ENCODE measurements at places on chromosomes 7 and 10.
A peak's percentile ranks its signal among the peaks of the same experiment; 100 is the strongest.

GRCh38 chr10:69960988-69961880 lies 91.4 kb upstream of the MACROH2A2 start:
- peak; percentile 11 for DNase-seq

- no peak for DNase-seq
Measured at GRCh38 chr7:129771201-129771927, 159.8 kb downstream of the NRF1 start.

- no peak for DNase-seq
Measured at GRCh38 chr10:92238054-92238585, 52.8 kb downstream of the CPEB3 start.

GRCh38 chr7:112159351-112159750 lies 46.8 kb downstream of the DOCK4 start:
- no peak for DNase-seq

DNA sequence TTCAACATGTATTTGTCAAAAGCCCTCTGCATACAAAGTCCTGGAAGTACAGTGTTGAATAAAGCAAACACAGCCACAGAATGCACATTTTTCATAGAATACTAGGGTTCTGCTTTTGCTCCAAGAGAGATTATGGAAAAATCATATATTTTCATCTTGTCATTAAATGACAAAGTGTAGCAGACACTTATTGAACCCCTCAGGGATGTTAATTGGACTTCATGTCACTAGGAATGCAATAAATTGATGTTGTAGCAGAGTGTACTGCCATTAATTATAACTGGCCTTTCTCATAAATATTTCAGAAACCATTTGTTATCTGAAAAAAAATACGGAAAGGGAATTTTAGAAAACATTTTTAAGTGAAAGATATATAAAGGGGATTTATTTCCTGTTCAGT lies 64.5 kb upstream of the TAC1 start:
- no peak for DNase-seq

- peak; percentile 12 for DNase-seq
Measured at GRCh38 chr10:42952349-42952748, 124.5 kb upstream of the RET start.

DNA sequence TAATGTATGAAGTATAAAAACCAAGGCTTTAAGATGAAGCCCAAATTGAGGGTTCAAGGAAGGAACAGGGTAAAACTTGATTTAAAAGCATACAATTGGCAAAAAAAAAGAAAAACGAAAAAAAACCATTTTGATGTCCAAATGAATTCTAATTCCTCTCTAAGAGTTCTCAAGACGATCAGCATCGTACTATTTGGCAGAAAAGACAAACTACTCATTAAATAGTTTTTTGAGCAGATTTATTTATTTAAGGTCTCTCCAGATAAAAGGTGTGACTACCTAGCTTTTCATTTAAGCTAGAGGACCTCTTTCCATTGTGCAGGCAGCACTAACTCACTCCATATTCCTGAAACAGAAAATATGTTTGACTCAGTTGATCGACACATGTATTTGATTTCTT lies 245.0 kb downstream of the KIAA1217 start:
- DNase-seq, result no peak

GRCh38 chr7:15853832-15854470 lies 167.5 kb upstream of the MEOX2 start:
- DNase-seq, result no peak

- DNase-seq, result no peak
Measured at GRCh38 chr10:88027570-88027969, 164.1 kb downstream of the PTEN start.

DNA sequence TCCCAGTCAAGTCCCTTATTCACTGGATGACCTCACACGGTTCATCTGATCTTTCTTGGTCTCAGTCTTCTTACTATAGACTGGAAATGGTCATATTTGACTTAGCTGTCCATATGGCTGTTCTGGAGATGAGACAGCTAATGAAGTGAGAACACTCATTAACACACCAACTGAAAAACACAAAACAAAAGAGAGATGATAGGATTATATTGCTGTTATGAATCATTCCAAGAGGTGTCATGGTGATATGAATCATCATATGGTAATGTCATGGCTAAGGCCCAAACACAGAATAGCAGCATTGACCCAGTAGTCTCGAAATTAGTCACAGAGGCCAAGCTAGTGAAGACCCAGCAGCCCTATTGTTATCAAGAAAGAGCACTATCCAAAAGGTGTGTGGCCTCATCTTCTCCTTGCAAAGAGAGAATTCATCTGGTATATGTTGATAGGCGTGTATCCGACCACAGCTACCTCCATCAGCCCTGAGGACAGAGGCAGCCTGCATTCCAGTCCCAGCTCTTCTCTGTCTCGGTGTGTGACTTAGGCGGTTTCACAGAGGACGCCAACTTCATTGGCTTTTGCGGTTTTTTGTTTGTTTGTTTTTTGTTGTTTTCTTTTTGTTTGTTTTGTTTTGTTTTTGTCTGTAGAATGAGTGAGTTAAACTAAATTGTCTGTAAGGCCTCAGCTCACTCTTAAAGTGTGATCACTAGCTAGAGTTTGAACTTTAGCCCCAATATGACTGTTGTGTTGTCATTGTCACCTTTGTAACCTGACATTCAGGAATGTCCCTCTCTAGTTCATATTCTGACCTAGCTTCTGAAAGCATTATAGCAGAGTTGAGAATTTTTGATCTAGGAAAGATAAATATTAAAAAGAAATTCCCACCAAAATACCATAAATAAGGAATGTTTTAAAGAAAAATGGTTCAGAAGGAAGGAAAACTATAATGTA lies 97.4 kb upstream of the PDCD4 start:
- DNase-seq, result no peak

- DNase-seq, result no peak
Measured at GRCh38 chr7:76023002-76023401, 24.8 kb downstream of the STYXL1 start.

- DNase-seq, result no peak
Measured at GRCh38 chr10:48938990-48939536, 577 bp downstream of the LRRC18 start.

- no peak for DNase-seq
Measured at GRCh38 chr10:63584725-63585035, 63.5 kb downstream of the REEP3 start.

GRCh38 chr7:123260428-123260960 lies 60.7 kb upstream of the SLC13A1 start:
- DNase-seq, result no peak

- no peak for DNase-seq
Measured at GRCh38 chr10:94524146-94524545, 21.4 kb upstream of the HELLS start.

DNA sequence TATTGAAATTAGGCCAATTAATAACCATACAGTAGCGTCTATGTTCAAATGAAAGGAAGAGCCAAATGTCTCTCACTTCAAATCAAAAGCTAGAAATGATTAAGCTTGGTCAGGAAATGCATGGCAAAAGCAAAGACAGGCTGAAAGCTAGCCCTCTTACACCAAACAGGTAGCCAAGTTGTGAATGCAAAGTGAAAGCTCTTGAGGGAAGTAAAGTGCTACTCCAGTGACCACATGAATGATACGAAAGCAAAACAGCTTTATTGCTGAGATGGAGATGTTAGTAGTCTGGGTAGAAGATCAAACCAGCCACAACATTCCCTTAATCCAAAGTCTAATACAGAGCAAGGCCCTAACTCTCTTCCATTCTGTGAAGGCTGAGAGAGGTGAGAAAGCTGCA lies 123.8 kb downstream of the TEX36 start:
- no peak for DNase-seq

GRCh38 chr10:62583876-62584615 lies 209.9 kb downstream of the ZNF365 start:
- DNase-seq, result no peak

DNA sequence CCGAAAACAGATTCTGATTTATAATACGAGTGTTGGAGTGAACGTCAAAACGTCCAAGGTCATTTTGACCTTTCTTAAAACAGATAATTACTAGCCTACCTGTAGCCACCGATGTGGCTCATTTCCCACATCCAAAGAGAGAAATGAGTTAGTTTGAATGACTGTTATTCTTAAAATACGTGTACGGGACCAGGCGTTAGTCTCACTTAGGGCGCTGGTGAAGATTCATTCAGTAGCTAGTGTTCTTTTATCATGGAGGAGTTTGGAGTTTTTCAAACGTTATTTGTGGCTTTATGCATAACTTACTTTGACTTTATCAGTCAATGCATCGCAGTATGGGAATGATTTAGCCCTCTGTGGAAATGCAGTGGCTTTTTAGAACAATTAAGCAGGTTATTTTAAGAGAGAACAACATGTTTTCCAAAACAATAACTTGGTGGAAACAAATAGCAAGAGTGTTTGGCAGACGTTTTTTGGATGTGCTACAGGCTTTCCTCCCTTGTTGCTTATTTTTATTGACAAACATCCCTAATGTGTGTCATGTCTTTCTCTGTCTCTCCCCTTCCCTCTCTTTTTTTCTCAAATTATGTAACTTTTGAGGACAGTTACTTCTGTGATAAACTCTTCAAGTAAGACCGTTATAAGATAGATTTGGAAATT lies 1.6 kb downstream of the BICC1 start:
- DNase-seq, result no peak

GRCh38 chr10:68831961-68832455 lies 4.7 kb downstream of the STOX1 start:
- no peak for DNase-seq

GRCh38 chr10:16965344-16965616 lies 148.1 kb upstream of the RSU1 start:
- DNase-seq, result peak; percentile 72

DNA sequence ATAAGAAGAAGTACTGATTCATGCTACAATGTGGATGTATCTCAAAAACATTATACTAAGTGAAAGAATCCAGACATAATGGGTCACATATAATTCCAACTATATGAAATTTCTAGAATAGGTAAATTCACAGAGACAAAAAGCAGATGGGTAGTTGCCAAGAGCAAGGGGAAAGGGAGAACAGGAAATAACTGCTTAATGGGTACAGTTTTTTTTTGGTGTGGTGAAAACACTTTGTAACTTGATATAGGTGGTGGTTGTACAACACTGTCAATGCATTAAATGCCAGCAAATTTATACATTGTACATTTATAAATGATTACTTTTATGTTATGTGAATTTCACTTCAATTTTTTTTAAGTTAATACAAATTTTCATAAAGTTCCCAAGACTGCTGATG lies 19.4 kb upstream of the LRRN3 start:
- no peak for DNase-seq

- DNase-seq, result no peak
Measured at GRCh38 chr7:114931656-114932011, 9.7 kb downstream of the MDFIC start.

- DNase-seq, result no peak
Measured at GRCh38 chr10:18082381-18082780, 57.8 kb upstream of the CACNB2 start.

GRCh38 chr10:101833466-101833865 lies 10.1 kb downstream of the KCNIP2 start:
- no peak for DNase-seq

- DNase-seq, result no peak
Measured at GRCh38 chr7:44293561-44294324, 31.7 kb downstream of the CAMK2B start.

DNA sequence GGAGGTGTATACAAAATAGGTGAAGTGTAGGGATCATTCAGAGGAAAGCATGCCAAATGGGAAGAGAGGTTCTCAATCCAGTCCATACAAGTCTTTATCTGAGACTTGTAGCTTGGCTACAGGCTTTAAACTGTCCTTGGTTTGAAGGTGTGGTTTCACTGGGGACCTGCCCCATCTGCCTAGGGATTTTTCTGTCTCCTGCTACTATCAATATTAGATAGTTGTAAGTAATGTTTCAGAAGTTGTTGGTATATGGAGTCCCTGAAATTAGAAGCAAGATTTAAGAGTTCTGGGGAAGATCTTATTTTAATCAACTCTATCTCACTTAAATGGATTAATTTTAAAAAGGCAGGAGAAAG lies 100.9 kb downstream of the ANKRD7 start:
- DNase-seq, result no peak

DNA sequence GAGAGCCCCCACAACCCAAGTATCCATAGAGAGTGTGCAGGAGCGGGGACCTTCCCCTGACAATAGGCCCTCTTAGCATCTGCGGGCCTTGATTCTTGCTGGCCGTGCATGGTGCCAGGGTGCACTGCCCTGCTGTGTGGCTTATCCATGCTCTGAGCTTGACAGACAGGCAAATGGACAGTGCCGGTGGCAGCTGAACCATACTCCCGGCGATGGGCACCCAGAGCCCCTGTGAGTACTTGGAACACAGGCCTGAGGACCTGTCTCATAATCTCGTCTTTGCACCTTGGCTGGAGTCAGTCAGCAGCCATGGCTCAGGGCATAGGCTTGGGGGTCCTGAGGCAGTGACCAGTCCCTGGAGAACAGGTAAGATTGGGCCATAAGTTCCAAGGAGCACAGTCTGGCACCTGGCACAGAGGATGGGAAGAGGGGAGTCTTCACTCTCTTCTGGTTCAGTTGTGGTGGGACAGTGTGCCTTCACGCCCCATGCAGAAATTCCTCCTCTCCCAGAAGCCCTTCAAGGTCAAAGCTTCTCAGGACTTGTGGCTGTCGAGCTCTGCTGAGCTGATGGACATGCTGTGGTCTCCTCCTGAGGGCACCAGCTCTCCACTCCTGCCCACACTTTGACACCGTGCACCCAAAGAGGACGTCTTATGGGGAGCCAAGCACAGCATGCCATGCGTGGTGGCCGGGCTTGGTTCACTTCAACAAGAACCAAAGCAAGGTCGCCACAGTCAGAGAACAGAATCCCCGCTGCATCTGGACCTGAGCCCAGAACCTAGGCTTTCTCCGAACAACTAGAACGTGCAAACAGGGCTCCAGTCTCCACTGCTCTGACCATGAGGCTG lies 59.4 kb upstream of the CAMK2B start:
- DNase-seq, result no peak

- DNase-seq, result no peak
Measured at GRCh38 chr7:116153050-116153449, 57.3 kb upstream of the TES start.

GRCh38 chr10:122102146-122102868 lies 113.3 kb downstream of the TACC2 start:
- DNase-seq, result no peak

DNA sequence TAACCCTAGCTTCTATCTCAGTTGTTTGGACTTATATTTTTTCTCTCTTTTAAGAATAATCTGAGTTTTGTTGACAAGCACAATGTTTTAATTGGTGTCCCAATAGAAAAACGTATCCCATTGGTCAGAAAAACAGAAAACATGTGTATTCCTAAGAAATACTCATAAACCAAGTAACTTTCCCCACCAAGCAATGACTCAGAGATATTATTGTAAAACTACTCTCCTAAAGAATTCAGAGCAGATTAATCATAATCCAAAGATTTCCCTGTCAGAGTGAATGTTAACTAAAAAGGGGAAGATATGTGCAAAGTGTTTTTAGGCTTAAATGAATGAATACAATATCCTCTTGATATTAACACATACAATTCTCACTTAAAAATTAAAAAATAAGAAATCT lies 29.4 kb upstream of the MBL2 start:
- DNase-seq, result no peak

DNA sequence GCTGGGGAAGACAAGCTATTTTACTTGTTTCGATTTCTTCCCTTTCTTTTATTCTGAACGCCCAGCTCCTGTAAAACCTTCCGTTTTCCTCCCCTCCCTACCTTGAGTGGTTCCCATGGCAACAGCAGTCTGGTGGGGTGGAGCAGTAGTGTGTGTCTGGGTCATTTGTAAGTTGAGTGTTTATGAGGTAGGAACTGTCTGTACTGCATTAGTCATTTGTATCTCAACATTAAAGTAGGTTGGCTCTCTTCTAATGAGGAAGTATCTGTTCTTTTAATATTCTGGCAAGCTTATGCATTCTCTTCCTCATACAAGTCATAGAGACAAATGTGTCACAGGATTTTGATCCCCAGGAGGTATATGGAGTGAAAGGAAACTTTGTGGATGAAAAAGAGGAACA lies 85.3 kb upstream of the CCDC6 start:
- DNase-seq, result peak; percentile 45

Measured in NCI-H524 (cell line).